AG10803 (cell line): ENCODE measurements at places on chromosomes 3 and 15.

DNA sequence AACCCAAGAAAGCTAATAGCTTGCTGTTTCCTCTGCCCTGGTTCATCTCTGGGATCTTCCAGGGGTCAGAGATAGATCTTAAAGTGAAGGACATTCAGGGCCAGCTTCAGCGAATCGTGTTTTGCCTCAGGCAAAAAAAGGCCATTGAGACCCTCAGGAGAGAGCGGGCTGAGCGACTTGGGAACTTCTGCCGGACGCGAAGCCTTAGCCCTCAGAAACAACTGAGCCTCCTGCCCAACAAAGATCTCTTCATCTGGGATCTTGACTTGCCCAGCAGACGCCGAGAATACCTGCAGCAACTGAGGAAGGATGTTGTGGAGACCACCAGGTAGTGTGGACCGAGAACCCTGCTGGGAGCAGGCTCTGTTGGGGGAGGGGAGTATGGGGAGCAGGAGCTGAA is 42.5 kb downstream of the CDAN1 start:
- DNase-seq = no peak

DNA sequence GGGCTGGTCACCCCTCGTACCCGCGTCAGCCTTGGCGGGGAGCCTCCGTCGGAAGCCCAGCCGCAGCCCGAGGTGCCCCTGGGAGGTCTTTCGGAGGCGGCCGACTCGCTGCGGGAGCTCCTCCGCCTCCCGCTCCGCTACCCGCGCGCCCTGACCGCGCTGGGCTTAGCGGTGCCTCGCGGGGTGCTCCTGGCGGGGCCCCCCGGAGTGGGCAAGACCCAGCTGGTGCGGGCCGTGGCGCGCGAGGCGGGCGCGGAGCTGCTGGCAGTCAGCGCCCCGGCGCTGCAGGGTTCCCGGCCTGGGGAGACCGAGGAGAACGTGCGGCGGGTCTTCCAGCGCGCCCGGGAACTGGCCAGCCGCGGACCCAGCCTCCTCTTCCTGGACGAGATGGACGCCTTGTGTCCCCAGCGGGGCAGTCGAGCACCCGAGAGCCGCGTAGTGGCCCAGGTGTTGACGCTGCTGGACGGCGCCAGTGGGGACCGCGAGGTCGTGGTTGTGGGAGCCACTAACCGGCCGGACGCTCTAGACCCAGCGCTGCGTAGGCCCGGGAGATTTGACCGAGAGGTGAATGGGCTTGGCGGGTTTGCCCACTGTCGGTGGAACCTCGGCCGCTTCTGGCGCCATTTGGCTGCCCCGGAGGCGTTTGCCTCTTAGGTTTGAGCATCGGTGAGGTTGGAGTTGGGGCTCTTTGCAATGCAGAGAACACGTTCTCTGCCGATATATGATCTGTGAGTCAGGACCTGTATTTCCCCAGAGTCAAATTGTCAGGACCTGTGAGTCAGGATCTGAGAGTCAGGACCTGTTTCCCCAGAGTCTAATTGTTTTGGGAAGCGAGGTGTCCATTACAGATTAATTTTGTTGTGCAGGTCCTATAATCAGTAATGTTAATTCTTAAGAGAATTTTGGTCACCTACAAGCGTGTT is 24.9 kb upstream of the GATM start:
- peak; percentile 29 for DNase-seq

DNA sequence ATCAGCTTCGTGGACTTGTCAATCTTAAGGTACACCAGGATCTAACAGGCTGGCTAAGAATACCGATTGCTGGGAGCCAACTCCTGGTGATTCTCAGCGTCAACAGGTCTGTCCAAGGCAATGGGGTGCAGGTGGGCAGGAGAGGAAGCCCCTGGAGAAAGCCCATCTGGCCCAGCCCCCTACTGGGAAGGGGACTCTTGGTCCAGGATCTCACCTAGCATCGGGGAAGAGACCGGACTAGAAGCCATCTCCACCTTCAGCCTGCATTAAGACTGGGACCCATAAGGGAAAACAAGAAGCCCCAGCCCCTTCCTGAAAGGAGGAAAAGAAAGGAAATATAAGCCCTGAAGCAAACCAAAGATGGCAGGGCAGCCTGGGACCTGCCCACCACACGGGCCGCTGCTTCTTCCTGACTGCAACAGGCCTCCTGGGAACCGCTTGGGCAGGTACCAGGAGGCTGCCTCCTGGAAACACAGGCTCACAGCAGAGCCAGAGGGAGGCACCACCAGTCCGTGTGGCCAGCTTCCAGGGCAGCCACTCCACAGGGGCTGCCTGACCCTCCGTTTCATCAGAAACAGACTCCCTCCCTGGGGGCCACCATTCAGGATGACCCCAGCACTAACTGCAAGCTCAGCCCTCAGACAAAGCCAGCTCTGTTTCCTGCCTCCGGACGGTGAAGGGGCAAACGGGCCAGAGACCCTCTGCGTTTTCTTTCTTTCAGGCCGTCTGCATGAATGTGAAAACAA is 100.2 kb downstream of the LRIG1 start:
- DNase-seq = no peak

GRCh38 chr15:63350178-63350621 is 31.4 kb downstream of the CA12 start:
- DNase-seq = no peak

GRCh38 chr15:80660119-80660518 is 35.0 kb upstream of the ABHD17C start:
- DNase-seq = peak; percentile 29

GRCh38 chr3:70358978-70359580 is 46.6 kb upstream of the MDFIC2 start:
- DNase-seq = peak; percentile 34

GRCh38 chr3:141326626-141327025 is 41.7 kb upstream of the ZBTB38 start:
- no peak for DNase-seq

- no peak for DNase-seq
Observed at GRCh38 chr3:111496894-111497559, 45.0 kb upstream of the CD96 start.

DNA sequence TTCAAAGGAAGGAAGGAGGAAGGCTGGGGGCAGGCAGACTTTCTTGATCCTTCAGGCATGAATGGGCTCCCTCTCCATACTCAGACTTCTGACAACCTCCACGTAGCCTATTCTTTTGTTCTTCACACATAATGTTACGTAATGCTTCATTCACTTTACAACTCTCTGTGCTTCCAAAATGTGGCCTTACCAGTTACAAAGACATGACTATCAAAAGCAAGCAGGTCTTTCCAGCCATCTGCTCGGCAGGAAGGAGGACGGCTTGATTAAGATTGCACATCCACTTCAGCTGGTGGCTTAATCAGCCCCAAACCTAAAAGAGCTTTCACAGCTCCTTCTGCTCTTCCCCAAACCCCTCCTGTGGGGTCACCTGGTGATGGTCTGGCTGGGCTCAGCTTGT is 263.2 kb downstream of the XXYLT1 start:
- no peak for DNase-seq

DNA sequence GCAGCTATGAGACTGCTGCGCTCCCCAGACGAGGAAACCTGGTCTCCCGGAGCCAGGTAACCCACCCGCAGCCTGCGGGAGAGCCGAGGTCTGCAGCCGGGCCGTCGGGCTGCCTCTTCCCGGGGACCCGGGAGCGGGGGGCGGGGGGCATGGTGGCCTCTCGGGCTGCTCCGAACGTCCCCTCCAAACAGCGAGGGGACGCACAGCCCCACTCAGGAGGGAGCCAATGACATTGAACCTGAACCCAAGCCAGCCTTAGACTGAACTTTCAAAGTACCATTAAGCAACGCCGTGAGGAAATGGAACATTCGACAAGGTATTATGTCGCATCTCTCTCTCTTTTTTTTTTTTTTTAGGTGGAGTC is 29.8 kb upstream of the ALDH1A3 start:
- no peak for DNase-seq

DNA sequence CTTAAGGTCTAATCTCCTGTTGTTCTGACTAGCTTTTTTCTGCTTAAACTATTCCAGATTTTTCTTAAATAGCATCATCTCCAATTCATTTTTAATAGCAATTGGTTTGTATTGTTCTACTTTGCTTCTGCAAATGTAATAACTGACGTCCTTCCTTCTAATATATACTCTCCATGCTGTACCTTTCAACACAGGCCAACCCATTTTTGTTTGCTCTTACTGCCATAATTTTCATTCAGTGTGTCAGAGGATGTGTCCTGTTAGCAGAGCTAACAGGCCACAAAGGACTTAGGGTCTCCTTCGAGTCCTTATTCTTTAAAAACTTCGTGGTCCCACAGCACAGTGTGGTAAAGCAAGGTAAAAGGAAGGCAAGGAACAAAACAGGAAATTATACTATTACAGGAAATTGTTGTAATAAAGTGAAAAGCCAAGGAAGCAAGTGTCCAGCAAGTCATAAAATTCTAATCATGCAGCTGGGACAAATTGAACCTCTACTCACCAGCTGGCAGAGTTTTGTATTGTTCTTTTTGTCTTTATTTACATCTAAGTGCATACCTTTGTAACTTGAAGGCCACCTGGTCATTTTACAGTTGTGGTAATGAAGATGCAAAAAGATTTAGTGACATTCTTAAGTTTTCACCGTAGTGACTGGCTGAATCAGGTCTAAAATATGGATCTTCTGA is 64.9 kb upstream of the ZBTB20 start:
- no peak for DNase-seq

DNA sequence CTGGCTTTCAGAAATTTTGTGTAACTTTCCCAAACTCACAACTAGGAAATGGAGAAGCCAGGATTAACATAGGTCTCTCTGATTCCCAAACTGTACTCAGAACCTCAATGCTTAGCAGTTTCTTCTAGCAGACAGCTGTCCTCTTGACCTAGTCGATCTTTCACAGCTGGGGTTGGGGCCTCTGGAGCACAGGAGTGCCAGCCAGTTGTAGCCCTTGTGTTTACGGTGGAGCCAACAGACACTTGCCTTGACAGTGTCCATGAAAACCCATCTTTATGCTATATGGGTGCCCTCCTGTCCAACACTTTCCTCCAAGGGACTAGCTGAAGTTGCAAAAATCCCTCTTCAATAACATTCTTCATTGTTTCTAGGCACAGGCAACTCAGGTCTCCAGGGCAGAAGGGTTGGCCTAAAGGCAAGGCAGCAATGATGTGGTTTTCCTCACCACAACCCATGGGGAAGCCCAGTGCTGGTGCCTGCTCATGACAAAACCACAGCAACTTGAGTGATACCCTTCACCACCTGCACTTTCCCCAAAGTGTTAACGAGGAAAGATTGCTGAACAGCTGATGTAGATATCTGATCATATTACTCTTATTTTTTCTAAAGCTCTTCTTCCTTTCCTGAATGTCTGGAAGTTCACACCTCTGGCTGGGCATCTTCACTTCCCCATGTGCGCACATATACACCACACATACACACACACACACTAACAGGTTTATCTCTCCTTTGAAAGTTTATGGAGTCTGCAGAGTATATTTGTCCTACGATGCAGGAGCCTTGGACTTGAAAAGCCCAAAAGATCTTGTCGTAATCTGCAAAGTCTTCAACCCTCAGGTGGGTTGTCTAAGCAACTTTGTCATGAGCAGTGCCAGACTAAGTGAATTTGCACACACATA is 11.0 kb upstream of the KNG1 start:
- no peak for DNase-seq
